Activated T-helper 2 cell treated with anti-CD3 and anti-CD28 coated beads, Interferon-gamma antibody, Interleukin-2, Interleukin-4, amounts not matched to agents 10 μg/mL and 5 μg/mL and 100 μg/mL, durations not matched to agents 14 hours and 24 hours and 36 hours (primary cell): ENCODE measurements at places on chromosomes 2 and 18. TPM values are rescaled to one million over a fixed set of nuclear protein-coding genes. Genes with fewer than 3 reads are reported as not detected.

Gene PER2
- total RNA-seq = 19.1 and 19.3 TPM in 2 replicates

Gene KCNF1
- not detected in 2 replicates for total RNA-seq

Gene SCN3A
- total RNA-seq = 0.05 TPM in 1 of 2 replicates, not detected in the other

Gene COL6A3
- total RNA-seq = 7.9 and 9.2 TPM in 2 replicates

Gene DYNC2LI1
- total RNA-seq = 67.7 and 71.6 TPM in 2 replicates

Gene SOS1
- 52.6 and 64.2 TPM in 2 replicates for total RNA-seq

Gene CNGA3
- total RNA-seq = not detected in 2 replicates
